H9 (cell line): ENCODE measurements at places on chromosomes 12 and 14. TPM values are rescaled to one million over a fixed set of nuclear protein-coding genes. Genes with fewer than 3 reads are reported as not detected.
A peak's percentile ranks its signal among the peaks of the same experiment; 100 is the strongest.

The KCNH3 gene
- total RNA-seq, result 0.26 and 0.39 TPM in 2 replicates

DNA sequence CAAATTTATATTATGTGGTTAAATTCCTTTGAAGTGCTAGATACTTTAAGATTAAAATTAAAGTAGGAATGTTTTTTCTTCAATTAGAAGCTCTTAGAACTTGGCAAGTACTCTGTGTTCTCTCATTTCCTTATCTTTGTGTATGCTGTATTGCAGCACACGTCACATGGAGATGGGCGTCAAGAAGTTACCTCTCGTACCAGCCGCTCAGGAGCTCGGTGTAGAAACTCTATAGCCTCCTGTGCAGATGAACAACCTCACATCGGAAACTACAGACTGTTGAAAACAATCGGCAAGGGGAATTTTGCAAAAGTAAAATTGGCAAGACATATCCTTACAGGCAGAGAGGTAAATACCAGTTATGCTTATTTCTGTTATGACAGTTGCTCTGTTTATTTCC lies 19.7 kb downstream of the MARK3 start:
- no peaks in the 10 kb centered on the region; the same call in 1 of the 2 replicates for H3K27me3 ChIP-seq
- no peak for DNase-seq
- no peak overlapping the region for H3K27ac ChIP-seq
- no peak overlapping the region for H3K4me3 ChIP-seq

- H3K4me3 ChIP-seq, result no peak overlapping the region
- no peak for DNase-seq
- no peaks in the 10 kb centered on the region for H3K27me3 ChIP-seq
- peaks cover 9% of the 10 kb centered on the region; the same call in 1 of the 2 replicates for H3K4me1 ChIP-seq
- H3K36me3 ChIP-seq, result no peaks in the 10 kb centered on the region
- H3K27ac ChIP-seq, result no peak overlapping the region
Observed at GRCh38 chr14:58752771-58753201, 115.0 kb downstream of the DACT1 start.

- no peak overlapping the region for H3K4me3 ChIP-seq
- H3K27ac ChIP-seq, result no peak overlapping the region
- H3K27me3 ChIP-seq, result no peaks in the 10 kb centered on the region
- DNase-seq, result no peak
- H3K36me3 ChIP-seq, result peaks cover 40% of the 10 kb centered on the region
Observed at GRCh38 chr14:89959853-89960445, 4.2 kb downstream of the TDP1 start.

The OTUB2 gene
- 3.6 and 3.7 TPM in 2 replicates for total RNA-seq

DNA sequence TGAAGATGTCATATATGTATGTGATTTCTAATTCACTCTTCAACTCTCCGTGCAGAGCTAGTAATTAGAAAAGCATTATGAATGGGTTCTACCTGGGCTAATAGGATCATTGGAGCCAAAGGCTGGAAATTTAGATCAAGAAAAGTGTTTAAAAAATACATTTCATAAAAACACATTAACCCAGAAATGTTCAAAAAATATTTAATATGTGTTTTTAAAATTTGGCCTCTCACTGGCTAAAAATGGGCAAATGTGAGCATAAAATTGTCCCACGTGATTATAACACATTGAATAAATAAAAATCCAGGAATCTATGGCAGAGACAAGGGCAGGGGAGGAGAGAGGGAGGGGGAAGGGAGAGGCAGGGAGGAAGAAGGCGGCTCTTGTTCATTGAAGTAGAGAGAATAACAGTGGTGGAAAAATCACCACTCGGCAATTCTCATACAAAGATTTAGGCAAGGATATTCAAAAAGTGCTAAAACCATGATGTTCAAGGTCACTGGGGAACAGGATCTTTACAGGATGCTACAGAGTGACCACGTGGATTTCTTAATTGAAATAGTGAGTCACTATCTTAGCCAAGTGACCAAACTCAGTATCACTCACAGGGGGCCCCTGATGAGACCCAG lies 38.8 kb downstream of the FBXO21 start:
- H3K4me3 ChIP-seq, result no peak overlapping the region
- DNase-seq, result no peak
- no peaks in the 10 kb centered on the region; the same call in 1 of the 2 replicates for H3K4me1 ChIP-seq
- H3K36me3 ChIP-seq, result peaks cover 59% of the 10 kb centered on the region
- no peak overlapping the region for H3K27ac ChIP-seq

DNA sequence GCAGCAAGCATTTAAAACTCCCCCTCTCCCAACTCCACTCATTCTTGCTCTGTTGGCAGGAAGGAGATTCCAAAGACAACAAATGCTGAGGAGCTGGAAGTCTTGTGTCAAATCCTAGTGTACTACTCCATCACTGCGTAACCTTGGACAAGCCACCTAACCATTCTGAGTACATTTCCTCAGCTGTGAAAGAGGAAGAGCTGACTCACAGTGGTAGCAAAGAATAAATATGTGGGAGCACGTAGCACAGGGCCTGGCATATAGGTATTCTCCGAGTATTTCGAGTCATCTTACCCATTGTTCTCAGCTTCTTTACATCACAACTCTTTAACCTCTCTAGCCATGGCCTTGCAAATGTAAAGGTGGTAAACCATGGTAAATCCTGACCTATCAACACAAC lies 28.7 kb downstream of the EGLN3 start:
- H3K27ac ChIP-seq, result no peak overlapping the region
- peaks cover 9% of the 10 kb centered on the region for H3K4me1 ChIP-seq
- H3K27me3 ChIP-seq, result no peaks in the 10 kb centered on the region
- no peak for DNase-seq

DNA sequence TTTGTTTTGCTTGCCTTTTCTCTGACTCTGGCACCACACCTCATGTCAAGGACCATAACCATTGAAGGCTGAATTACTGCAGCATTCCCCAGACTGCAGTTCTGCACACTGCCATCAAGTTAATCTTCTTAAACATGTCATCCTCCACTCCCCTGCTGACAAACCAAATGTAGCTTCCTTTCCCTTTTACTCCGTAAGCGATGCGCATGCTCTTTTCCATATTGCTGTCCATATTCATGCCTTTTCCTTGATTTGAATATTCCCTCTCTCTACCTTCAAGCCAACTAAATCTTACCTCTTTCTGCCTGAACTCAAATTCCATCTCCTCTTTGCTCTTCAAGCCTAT lies 13.6 kb downstream of the GPX2 start:
- no peak overlapping the region for H3K27ac ChIP-seq
- no peaks in the 10 kb centered on the region for H3K27me3 ChIP-seq
- no peak overlapping the region for H3K4me3 ChIP-seq
- H3K4me1 ChIP-seq, result no peaks in the 10 kb centered on the region

GRCh38 chr12:50400104-50400637 lies 514 bp upstream of the LARP4 start:
- no peaks in the 10 kb centered on the region; the same call in 1 of the 2 replicates for H3K36me3 ChIP-seq
- no peaks in the 10 kb centered on the region for H3K27me3 ChIP-seq
- DNase-seq, result no peak

- H3K4me1 ChIP-seq, result no peaks in the 10 kb centered on the region
- no peaks in the 10 kb centered on the region for H3K27me3 ChIP-seq
- DNase-seq, result no peak
- no peak overlapping the region for H3K4me3 ChIP-seq
Observed at GRCh38 chr12:22229652-22230279, 104.7 kb downstream of the ST8SIA1 start.

DNA sequence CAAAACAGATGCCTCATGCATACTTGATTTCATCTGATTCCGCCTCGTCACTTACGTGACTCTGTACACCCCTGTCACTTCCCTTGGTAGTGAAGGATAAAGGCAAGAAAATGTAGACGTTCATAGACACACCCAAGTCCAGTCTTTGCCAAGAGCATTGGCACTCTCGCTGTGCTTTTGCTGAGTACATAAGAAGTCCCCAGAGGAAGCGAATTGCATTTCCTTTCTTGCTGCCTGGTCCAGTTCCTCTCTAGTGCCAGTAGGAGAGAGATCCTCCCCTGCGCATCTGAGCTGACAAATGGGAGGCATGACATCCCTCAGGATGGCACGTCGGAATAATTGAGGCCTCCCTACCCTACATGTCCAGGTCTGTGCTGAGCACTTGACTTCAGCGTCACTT lies 21.3 kb upstream of the RIN3 start:
- no peaks in the 10 kb centered on the region for H3K27me3 ChIP-seq
- peaks cover 2% of the 10 kb centered on the region; the same call in 1 of the 2 replicates for H3K4me1 ChIP-seq
- H3K36me3 ChIP-seq, result no peaks in the 10 kb centered on the region
- no peak overlapping the region for H3K4me3 ChIP-seq
- H3K27ac ChIP-seq, result no peak overlapping the region

- DNase-seq, result no peak
- no peaks in the 10 kb centered on the region for H3K36me3 ChIP-seq
- no peaks in the 10 kb centered on the region for H3K27me3 ChIP-seq
Observed at GRCh38 chr12:63965936-63966605, 121.6 kb downstream of the SRGAP1 start.

DNA sequence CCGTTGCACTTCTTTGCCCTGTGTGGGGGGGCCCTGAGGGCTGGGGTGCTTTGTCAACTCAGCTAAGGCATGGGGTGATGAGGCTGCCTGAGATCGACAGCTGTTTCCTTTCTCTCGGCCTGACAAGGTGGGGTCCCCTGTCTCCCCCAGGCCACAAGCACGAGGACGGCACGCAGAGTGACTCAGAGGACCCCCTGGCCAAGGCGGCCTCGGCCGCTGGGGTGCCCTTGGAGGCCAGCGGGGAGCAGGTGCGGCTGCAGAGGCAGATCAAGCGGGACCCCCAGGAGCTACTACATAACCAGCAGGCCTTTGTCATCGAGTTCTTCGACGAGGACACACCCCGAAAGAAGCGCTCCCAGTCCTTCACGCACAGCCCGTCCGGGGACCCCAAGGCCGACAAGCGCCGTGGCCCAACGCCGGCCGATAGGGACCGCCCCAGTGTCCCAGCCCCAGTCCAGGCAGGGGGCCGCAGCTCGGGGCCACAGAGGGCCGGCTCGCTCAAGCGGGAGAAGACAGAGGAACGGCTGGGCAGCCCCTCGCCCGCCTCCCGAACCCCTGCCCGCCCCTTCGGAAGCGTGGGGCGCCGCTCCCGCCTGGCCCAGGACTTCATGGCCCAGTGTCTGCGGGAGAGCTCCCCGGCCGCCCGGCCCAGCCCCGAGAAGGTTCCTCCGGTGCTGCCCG lies 18.8 kb downstream of the CEP170B start:
- no peak overlapping the region for H3K4me3 ChIP-seq
- no peaks in the 10 kb centered on the region for H3K4me1 ChIP-seq
- no peak for DNase-seq

GRCh38 chr12:26537126-26537525 lies 295.9 kb downstream of the ITPR2 start:
- H3K4me1 ChIP-seq, result no peaks in the 10 kb centered on the region; the same call in 1 of the 2 replicates
- DNase-seq, result no peak
- no peaks in the 10 kb centered on the region for H3K27me3 ChIP-seq
- H3K36me3 ChIP-seq, result no peaks in the 10 kb centered on the region
- no peak overlapping the region for H3K27ac ChIP-seq

The OLR1 gene
- not detected in 2 replicates for total RNA-seq

GRCh38 chr12:91189516-91189915 lies 6.9 kb upstream of the DCN start:
- H3K27me3 ChIP-seq, result no peaks in the 10 kb centered on the region
- no peaks in the 10 kb centered on the region for H3K36me3 ChIP-seq
- DNase-seq, result no peak
- H3K27ac ChIP-seq, result no peak overlapping the region

GRCh38 chr14:102085948-102086708 lies 716 bp downstream of the HSP90AA1 start:
- H3K4me3 ChIP-seq, result peak overlapping the region; percentile 95
- no peak for DNase-seq
- no peaks in the 10 kb centered on the region for H3K27me3 ChIP-seq

The LRP6 gene
- 60.2 and 62.4 TPM in 2 replicates for total RNA-seq

GRCh38 chr12:27284751-27285150 lies 40.7 kb downstream of the STK38L start:
- H3K4me1 ChIP-seq, result peaks cover 2% of the 10 kb centered on the region; the same call in 1 of the 2 replicates
- no peak for DNase-seq
- no peaks in the 10 kb centered on the region for H3K27me3 ChIP-seq
- no peaks in the 10 kb centered on the region for H3K36me3 ChIP-seq

DNA sequence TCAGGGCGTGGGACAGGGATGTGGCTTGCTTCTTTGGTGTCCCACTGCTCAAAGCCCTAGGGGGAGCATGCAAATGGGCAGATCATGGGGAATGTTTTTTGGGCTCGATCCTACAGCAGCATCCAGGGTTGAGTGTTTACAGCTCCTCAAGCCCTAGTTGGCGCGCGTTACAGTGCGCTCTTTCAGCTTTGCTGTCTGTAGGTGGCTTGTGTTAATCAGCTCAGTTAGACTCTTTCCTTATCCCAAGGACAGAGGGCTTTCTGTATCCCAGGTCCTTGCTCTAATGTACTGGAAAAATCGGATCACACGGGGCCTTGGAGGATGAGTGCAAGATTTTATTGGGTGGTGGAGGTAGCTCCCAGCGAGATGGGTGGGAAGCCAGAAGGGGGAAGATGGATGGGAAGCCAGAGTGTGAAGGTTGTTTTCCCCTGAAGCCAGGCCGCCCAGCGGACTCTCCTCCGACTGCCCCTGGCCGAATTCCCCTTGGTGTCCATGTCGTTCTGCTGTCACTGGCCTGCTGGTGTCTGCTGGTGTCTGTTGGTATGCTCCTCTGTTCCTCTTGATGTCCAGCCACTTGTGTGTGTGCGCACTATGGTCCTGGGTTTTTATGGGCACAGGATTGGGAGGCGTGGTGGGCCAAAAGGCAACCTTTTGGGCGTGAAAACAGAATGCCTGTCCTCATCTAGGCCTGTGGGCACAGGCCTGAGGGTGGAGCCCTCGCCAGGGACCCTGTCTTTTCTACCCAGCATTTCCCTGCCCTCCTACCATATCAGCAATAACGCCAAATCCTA lies 10.7 kb upstream of the TXNRD1 start:
- H3K4me1 ChIP-seq, result no peaks in the 10 kb centered on the region
- H3K4me3 ChIP-seq, result no peak overlapping the region
- no peaks in the 10 kb centered on the region for H3K27me3 ChIP-seq
- H3K27ac ChIP-seq, result no peak overlapping the region

The MMAB gene
- total RNA-seq, result 22.5 and 24.3 TPM in 2 replicates

DNA sequence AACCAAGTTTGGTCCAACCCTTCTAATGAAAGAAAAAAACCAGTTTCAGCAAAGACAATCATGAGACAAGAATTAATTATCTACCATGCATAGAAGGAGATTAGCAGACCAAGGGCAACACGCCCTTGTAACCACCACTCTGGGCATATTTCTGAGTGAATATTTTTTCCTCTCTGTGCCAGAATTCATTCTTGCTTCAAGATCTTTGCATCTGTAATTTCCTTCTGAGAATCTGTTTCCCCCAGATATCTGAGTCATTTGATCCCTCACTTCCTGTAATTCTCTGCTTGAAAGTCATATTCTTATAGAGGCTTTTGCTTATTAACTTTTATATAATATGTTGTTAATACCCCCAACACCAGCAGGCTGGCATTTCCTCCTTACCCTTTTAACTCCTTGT lies 243.7 kb downstream of the SLC16A7 start:
- no peaks in the 10 kb centered on the region; the same call in 1 of the 2 replicates for H3K4me1 ChIP-seq
- no peak for DNase-seq
- H3K36me3 ChIP-seq, result no peaks in the 10 kb centered on the region
- H3K4me3 ChIP-seq, result no peak overlapping the region
- no peak overlapping the region for H3K27ac ChIP-seq

- H3K4me1 ChIP-seq, result no peaks in the 10 kb centered on the region
- no peak overlapping the region for H3K4me3 ChIP-seq
- no peak for DNase-seq
- no peaks in the 10 kb centered on the region for H3K27me3 ChIP-seq
- H3K36me3 ChIP-seq, result no peaks in the 10 kb centered on the region
Observed at GRCh38 chr12:21677622-21678277, 20.1 kb upstream of the LDHB start.
